Fibroblast of gingiva (primary cell): ENCODE measurements at places on chromosomes 1 and 21.
A peak's percentile ranks its signal among the peaks of the same experiment; 100 is the strongest.

GRCh38 chr21:28543975-28544374 is 448.7 kb downstream of the LTN1 start:
- peak; percentile 73 for DNase-seq

DNA sequence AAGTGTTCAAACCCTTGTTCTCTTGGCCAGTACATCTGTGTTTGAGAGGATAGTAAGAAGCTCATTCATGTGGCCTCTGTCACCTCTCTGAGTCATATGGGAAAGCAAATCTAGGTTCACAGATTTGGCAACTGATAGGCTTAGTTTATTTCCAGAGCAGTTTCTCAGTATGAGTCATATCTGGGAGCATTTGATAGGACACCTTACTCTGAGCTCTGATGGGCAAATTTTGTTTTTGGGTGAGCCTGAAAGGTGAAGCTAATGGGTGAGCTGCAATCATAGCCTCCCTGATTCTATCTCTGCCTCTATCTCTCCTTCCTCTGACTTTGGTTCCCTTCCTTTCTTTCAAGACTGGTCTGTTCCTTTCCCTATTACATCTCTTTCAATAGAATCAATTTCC is 134.4 kb downstream of the S1PR1 start:
- DNase-seq: peak; percentile 25

DNA sequence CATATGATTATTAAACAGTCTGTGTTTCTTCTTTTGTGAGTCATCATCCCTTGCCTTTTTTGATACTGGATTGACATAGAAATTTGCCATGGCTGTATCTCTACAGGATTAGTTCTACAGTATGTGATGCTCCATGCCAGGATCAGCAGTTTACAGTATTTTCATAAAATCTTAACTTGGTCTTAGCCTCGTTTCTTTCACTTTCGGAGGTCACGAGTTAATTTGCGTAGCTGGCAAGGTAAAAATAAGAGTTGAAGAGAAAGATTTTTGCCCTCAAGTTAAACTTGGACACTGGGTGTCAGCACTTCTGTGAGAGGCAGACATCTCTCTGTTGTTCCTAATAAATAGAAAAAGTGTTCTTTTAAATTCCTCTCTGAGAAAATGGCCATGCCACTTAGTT is 79.1 kb downstream of the CACNA1E start:
- DNase-seq: no peak

DNA sequence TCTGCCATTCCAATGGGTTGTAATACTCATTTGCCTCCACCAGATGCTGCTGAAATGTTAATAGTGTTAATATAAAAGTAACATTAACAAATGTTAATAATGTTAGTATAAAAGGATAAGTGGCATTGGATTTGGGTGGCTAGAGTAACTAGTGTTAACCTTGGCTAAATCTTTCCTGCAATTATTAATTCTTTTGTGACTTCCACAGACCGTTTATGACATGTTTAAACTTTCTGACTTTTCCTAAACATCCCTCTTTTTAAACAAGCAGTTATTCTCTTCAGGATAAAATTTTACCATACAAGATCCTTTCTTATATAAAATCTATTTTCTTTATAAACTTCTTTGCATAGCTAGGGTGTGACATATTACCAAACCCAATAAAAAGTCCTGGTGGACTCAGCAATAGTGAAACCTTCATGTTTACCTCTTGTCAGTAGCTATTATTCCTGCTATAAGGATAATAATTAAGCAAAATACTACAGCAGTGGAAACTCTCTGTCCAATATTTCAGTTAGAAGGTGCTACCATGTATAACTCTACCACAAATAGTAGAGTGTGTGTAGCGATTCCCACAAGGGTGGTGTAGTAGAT is 41.5 kb downstream of the CCDC30 start:
- no peak for DNase-seq

GRCh38 chr1:235739631-235740030 is 90.0 kb upstream of the GNG4 start:
- peak; percentile 18 for DNase-seq

DNA sequence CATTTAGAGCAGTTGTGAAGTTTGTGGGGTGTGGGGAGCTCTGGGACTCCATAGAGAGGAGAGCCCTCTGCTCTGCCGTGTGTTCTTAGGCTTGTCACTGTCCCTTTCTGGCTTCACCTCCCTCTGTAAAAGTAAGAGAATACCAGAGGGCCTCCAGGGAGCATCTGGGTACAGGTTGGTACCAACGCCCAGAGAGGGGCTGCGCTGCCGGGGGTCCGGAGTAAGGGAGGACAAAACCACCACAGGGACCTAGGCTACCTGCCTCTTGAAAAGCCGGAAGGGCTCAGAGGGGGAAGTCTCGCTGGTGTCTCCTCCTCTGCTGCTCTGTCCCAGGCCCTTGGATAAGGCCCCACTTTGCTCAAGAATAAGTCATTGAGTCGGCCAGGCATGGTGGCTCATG is 3.1 kb upstream of the TINAGL1 start:
- no peak for DNase-seq

DNA sequence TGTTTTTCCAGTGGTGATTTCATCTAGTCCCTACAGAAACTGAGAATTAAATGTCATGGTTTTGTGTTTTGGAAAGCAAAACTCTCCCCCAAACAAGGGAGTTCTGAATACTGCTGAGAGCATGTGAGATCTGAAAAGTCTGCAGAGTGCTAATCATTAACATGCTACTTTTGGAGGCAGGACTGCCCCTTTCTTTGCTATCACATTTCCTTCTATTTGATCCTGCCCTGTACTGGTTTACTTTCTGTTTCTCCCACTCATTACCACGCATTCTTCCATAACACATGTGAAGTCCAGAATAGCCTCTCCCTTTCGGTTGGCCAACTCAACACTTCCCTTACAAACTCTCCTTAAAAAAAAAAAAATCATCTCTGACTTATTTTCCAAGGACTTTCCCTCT is 63.6 kb downstream of the GADD45A start:
- peak; percentile 86 for DNase-seq
